Amygdala (tissue), 56 donors: ENCODE measurements at places on chromosomes 13 and 19.

DNA sequence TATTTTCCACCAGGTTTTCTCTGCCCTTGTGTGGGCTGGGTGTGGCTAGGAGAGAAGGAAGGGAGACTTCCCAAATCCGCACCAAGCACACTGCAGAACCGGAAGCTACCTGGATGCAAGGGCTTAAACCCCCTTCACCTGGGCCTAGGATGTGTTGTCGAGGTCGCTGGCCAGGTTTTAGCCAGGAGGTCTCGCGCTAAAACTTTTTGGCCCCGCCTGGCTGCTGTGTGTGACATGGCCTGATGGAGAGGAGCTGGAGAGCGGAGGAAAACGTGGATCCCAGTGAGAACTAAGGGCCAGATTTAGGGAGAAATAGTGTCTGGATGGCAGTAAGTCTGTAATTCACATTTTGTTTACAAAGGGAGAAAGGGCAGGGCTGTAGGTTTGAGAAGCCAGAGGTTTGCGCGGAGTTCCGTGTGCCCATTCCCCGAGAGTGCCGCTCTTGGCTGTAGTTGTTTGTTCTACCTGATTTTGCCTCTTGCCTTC is 3.1 kb upstream of the TSHZ3 start:
- DNase-seq, result no peak

GRCh38 chr13:90416519-90416918 is 931.0 kb upstream of the MIR17HG start:
- no peak for DNase-seq

DNA sequence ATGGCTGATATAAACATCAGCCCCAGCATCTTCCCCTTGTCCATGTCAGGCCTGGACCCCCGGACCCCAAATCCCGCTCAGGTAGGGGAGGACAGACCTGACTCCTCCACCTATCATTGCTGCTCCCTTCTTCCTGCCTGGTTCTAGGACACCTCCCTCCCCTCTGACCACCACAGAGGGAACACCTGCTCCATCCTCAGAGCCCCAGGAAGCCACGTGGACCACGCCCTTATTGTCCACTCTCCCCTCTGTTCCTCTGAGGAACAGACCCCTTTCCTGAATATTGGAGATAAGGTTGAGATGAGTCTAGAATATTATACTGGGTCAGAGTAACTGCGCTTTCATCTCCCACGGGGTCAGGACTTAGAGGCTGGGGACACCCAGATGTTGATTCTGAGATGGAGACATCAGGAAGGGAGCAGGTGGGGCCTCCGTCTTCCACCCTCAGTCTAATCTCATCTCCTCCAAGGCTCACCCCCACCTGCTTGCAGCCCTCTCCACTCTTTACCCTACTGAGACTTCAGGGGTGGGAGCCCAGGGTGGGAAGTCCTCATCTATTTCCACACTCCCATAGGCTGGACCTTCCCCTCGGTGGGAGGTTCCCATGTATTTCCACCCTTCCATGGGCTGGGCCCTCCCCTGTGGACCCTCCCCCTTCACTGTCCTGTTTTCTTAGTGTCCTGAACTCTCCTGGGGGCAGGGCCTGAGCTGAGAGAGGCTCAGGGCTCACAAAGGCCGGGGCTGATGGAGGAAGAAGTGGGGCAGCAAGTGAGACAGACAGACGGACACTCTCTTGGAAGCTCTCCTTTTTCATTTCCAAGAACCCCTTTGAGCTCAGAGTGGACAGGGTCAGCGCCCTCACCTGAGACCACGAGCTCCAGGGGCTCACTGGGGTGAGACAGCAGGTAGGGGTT is 2.7 kb downstream of the LILRA4 start:
- DNase-seq, result no peak

DNA sequence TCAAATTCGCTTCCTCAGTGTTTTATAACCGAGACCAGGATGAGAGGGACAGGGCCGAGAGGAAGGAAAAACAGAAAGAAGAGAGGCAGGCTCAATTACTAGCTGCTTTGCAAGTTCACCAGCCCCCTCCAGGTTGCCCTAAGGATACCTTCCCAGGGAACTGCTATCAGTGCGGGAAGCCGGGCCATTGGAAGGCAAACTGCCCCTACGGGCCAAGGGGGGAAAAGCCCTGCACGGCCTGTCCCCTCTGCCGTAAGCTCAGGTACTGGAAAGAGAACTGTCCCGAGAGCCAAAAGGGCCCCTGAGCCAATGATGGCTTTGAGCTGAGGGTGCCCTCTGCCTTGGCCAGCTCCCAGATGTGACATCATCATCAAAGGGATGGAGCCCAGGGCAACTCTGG is 3.2 kb upstream of the ERVV-1 start:
- DNase-seq, result no peak

DNA sequence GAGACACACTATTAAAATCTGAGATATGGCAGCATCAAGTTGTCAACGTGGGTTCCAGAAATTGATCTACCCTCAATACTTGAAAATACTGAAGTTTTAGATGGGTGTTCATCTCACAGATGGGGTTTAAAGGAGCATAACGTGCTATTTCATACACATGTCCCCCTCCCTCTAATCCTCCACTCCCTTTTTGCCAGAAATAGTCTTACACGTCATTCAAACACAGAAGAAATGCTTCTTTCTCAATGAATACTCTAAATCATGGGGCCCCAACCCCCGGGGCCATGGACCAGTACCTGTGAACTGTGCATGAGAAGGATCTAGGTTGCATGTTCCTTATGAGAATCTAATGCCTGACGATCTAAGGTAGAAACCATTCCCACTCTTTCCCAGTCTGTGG is 19.6 kb downstream of the KLF12 start:
- no peak for DNase-seq

GRCh38 chr13:113365971-113366588 is 2.1 kb upstream of the GRTP1 start:
- no peak for DNase-seq

DNA sequence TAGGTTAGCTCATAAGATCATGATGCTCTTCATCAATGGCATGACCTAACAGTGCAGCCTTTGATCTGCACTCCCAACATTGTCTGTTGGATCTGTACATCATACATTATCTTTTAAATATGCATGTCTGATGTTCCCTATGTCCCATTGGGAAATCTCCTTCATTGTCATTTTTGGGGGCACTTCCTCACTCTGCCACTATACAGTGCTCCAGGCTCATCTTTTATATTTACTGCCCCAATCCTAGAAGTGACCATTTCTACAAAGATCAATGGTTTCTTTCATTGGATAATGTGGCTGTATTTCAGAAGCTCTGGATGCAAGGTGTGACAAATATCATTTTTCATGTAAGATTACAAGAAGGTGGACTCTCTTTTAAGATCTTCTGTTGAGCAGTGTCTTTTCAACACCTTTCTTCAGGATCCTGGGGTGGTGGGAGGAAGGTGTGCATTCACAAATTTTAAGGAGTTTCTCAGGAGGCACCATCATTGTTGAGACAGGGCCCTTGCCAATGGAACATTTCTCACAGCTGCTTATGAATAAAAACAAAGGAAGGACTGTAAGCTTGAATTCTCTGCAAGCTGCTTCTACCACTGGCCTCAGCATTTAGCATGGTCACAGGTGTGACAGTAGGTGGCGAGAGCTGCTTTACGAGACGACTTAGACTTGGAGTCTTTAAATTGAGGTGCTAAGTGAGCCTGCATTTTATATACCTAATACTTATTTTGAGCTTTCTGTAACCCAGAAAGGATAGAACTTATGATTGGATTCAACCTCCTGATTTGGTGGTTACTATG is 403.0 kb downstream of the LMO7 start:
- DNase-seq, result no peak

DNA sequence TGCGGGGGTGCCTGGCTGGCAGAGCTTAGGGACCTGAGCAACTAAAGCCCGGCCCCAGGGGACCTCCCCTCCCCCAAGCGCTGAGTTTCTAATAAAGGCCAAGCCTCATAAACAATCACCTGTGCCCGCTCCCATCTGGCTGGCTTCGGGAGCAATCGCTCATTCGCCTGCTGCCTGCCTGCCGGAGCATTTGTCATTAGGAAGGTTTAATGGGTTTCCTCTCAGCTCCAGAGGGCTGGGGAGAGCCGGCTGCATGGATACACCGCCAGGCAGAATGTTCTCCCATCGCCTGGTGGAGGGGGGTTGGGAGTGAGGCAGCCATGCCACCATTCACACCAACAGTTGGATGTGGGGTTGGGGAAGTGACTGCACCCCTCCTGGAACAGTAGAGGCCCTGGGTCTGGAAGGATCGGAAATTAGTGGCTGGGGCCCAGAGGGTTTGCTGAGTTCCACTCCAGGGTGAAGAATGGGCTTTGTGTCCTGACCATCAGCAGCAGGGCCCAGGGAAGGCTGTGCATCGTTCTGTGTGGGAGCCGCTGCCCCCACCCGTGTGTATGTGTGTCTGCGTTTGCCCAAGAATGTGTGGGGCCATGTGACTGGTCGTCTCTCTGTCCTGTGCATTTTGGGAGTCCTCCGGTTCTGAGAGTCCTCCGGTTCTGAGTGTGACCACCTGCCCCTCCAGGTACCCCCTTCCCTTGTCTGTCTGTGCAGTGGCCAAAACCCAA is 15.3 kb downstream of the PIN1 start:
- DNase-seq, result no peak

GRCh38 chr19:4624301-4624700 is 15.0 kb upstream of the TNFAIP8L1 start:
- no peak for DNase-seq

GRCh38 chr13:79360095-79360494 is 46.0 kb downstream of the RBM26 start:
- DNase-seq, result no peak

DNA sequence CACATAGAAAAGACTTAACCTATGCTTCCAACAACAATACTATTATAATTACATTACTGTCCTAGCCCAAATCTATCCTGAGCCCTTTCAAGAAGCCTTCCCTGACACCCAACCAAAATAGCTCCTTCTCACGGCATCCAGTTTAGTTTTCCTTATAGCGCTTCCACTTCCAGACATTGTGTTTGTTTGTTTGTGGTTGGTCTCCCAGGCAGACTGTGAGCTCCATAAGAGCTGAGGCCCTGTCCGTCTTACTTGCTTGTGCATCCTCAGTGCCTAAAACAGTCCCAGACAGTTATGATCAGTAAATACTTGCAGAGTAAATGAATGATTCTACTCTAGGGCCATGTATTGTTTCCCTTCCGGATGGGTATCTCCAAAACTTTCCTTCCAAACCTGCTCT is 68.1 kb upstream of the STARD13 start:
- no peak for DNase-seq

DNA sequence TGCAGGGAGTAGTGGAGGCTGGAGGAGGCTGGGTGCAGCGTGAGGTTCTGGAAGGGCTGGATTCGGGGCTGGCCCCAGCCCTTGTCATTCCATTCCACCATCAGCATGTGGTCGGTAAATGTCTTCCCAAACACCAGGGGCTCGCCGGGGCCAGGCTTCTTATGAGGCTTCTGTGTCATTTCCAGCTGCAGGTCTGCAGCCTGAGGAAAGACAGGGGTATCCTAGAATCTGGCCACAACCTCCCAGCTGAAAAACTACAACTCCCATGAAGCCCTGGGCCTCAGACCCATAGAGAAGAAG is 4.4 kb downstream of the BCAT2 start:
- DNase-seq, result no peak

DNA sequence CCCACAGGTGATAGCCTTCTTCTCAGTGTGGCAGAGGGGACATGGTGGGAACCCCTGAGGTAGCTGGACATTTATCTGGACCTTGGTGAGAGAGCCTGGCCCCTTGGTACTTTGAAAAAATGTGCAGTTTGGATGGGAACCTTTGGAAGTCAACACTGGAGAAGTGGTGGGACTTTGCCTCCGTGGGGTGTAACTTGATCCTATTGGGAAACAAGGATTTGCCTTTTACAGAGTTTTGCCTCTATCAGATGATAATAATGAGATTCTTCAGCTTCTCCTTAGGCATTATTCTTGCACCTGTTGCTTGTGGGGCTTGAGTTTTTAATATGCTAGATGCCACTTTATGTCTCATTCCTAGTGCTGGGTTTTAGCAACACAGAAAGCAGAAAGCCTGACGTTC is 99.0 kb downstream of the ERCC5 start:
- DNase-seq, result no peak

- no peak for DNase-seq
These were observed 3.4 kb downstream of the GGN start for GRCh38 chr19:38384209-38385027.

- no peak for DNase-seq
These were observed 902 bp upstream of the CCDC106 start for GRCh38 chr19:55646889-55647731.

DNA sequence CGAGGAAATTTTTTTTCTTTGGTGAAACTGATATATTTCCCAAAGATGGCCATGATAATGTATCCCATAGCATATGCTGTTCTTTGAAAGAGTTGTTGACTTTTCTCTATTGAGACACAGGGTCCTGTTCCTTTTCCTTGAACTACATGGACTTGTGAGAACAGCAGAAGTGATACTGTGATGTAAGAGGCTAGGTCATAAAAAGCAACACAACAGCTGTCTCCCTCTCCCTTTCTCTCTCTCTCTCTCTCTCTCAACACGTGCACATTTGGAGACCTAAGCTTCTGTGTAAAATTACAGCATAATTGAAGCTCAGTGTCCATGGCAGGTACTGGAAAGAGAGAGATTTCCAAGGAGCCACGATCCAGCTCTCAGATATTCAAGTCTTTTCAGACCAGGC is 1712.4 kb downstream of the EFNB2 start:
- DNase-seq, result no peak

GRCh38 chr19:51713319-51714285 is 10.2 kb downstream of the HAS1 start:
- DNase-seq, result no peak

- DNase-seq, result no peak
These were observed 29.5 kb upstream of the RBM26 start for GRCh38 chr13:79435561-79435990.

GRCh38 chr19:47745010-47745901 is at the start of gene NOP53:
NOP53 (plus strand) TSS chr19:47745546; CDS start chr19:47745560, 14 bp downstream.
- peak; percentile 98 for DNase-seq

DNA sequence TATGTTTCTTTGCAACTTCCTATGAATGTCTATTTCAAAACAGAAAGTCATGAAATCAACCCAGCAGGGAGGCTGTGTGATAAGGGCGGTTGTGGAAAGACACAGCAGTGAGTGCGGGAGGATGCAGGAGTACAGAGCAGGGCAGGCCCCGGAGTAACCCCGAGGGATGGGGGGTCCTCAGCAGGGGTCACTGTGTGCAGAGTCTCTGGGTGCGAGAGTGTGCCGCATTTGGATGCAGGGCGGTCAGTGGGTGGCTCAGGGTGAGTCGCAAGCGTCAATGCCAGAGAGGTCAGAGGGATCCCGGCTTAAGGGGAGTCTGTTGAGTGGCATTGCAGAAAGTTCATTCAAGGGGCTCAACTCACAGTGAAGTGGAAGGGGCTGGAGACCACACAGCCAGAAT is 147.8 kb downstream of the STK24 start:
- no peak for DNase-seq

GRCh38 chr13:23928985-23929384 is 31.7 kb upstream of the C1QTNF9B start:
- no peak for DNase-seq
